ENCODE measurements at places on chromosomes 4 and X.

DNA sequence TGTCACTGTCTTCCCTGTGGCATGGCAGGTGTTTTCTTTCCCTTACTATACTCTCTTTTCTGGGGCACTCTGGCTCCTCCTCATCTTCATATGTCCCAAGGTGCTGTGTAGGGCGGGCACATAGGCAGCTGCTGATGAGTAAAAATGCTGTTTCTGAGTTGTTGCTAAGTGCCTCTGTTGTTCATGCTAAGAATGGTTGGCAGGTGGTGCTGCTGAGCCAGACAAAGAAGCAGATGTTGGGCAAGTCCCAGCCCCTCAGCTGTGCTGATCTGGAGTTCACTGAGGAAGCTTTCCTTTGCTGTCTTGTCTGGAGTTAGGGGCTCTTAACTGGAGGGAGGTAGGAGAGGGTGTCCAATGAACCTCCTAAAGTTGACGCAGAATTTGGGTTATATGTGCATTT lies 40.6 kb downstream of the HADH start:
- DNase-seq, result no peak

DNA sequence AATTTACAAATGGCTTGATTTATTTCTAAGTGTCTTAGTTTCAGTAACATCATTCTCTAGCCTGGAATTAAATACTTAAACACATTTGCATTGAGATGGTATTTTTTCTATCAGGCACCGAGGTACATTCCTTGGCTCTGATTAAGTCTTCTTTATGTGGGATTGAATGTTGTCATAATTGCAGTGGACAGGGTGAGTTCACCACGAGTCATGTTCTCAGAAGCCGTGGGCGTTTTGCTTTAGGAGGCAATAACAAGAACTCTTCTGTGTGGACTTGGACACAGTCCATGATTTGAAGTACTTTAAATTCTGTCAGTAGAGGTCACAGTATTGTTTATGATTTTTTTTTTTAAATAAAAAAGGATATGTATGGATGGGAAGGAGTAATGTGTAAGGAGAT lies 57.1 kb upstream of the EFHC2 start:
- no peak for DNase-seq

GRCh38 chr4:141158219-141158618 lies 24.9 kb upstream of the RNF150 start:
- no peak for DNase-seq

GRCh38 chr4:38333219-38333618 lies 330.8 kb upstream of the KLF3 start:
- no peak for DNase-seq

- DNase-seq, result no peak
These were observed 67.7 kb upstream of the ZXDA start for GRCh38 chrX:57977992-57978391.

GRCh38 chr4:106273831-106274230 lies 42.2 kb downstream of the TBCK start:
- no peak for DNase-seq

DNA sequence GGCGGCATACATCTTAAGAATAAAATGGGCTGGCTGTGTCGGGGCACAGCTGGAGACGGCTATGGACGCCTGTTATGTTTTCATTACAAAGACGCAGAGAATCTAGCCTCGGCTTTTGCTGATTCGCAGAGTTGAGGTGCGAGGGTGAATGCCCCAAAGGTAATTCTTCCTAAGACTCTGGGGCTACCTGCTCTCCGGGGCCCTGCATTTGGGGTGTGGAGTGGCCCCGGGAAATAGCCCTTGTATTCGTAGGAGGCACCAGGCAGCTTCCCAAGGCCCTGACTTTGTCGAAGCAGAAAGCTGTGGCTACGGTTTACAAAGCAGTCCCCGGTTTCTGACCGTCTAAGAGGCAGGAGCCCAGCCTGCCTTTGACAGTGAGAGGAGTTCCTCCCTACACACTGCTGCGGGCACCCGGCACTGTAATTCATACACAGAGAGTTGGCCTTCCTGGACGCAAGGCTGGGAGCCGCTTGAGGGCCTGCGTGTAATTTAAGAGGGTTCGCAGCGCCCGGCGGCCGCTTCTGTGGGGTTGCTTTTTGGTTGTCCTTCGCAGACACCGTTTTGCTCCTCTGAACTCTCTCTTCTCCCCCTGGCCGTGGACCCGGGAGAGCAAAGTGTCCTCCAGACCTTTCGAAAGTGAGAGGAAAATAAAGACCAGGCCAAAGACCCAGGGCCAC lies 1.9 kb downstream of the SHOX start:
- DNase-seq, result no peak

DNA sequence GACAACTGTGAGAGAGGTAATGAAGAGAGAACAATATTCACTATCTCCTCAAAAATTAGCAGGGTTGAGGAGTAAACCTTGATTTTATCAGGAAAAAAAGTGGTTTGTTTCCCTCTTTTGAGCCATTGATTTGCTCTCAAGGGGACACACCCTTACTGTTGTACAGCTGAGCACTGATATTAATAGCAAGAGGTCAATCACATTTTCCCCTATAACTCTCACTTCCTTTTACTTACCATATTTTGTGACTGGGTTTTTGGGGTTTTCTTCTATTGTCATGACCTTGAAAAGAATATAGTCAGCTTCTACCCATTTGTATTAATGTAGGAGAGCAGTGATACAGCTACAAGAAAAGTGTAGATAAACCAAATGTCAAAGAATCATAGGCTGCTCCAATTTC lies 70.2 kb upstream of the LONRF3 start:
- no peak for DNase-seq

DNA sequence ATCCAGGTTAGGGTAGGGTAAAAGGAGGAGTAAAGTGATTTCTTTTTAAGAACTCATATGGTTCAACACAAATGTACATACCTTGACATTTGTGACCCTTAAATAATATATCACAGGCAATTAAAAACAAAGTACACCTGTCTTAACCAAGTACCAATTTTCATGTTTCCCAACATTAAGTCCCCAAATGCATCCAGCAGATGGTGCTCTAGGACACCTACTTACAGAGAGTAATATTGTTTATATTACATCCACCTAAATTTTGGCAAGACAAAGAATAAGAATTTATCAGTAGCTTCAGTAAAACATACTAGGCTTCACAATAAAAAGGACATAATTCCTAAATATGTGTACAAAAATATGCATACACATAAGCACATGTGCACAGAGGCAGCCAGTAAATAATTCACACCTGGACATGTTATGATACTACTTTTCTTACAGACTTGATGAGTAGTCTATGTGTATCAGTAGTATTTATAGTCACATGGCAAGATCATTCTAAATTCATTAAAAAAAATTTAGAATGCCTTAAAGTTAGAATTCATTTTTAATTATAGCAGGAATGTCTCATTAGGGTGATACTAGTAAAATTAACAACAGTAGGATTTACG lies 219.7 kb downstream of the DCLK2 start:
- DNase-seq, result no peak

- peak; percentile 67 for DNase-seq
These were observed 3.3 kb downstream of the PDLIM5 start for GRCh38 chr4:94455081-94455480.

DNA sequence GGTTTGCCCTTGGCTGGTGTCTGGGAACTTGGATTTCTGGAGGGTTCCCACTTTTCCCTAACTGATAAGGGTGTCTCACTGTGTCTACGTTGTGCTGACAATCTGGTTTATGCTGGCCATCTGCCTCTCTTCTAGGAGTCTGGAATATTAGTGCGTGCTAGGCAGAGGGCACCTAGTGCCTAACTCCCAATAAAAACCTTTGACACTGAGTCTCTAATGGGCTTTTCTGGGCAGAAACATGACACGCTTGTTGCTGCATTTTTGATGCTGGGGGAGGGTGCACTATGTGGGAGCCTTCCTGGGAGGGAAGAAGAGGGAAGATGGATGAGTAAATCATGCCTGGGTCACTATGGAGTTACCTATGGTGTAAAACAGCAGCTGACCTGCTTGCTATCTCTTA lies 16.3 kb upstream of the ZNF41 start:
- DNase-seq, result no peak

DNA sequence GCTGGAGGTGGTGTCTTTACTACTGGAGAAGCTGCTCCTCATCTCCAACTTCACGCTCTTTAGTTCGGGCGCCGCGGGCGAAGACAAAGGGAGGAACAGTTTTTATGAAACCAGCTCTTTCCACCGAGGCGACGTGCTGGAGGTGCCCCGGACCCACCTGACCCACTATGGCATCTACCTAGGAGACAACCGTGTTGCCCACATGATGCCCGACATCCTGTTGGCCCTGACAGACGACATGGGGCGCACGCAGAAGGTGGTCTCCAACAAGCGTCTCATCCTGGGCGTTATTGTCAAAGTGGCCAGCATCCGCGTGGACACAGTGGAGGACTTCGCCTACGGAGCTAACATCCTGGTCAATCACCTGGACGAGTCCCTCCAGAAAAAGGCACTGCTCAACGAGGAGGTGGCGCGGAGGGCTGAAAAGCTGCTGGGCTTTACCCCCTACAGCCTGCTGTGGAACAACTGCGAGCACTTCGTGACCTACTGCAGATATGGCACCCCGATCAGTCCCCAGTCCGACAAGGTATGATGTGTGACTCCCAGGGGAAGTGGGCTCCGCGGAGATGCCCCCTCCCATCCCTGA lies 634 bp downstream of the LRAT start:
- no peak for DNase-seq

GRCh38 chrX:42028109-42028508 lies 104.8 kb upstream of the CASK start:
- no peak for DNase-seq

DNA sequence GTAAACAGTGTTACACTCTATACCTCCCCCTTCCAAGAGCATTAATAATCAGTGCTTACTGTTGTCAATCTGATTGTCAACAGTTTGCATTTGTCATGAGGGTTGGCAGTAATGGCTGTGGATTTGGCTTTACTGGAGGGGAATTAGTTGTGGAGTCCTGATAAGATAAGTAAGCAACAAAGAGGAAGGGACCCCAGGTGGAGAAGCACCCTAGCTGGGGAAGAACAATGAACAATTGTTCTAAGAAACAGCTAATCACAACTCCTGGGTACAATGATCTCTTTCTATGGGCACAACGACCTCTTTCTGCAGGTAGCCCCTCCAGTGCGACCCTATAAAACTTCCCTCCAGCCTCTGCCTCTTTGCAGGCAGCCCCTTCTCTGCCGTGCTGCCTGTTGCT lies 53.2 kb upstream of the CDKN2AIP start:
- DNase-seq, result no peak

- DNase-seq, result no peak
These were observed 25.7 kb downstream of the CPEB2 start for GRCh38 chr4:15027921-15028435.

- no peak for DNase-seq
These were observed 931 bp downstream of the DDX60 start for GRCh38 chr4:168317621-168318020.

- DNase-seq, result no peak
These were observed 101.6 kb upstream of the PPARGC1A start for GRCh38 chr4:23991444-23991843.

DNA sequence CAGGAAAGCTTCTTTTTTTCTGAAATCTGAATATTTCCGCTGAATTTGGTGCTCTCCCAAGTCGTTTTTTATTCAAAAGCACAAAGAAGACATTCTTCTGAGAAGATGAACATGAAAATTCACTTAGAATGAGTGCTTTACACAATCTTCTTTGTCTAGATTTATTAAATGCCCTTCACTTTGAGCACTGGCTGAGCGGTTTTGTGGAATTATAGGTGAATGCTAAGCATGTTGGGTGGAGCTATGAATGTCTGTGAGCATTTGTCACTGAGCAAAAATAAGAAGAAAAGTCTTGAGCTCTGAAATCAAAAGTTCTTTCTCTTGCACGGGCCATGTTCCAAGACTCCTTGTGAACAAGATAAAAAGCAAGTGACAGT lies 13.1 kb downstream of the GASK1B start:
- no peak for DNase-seq

DNA sequence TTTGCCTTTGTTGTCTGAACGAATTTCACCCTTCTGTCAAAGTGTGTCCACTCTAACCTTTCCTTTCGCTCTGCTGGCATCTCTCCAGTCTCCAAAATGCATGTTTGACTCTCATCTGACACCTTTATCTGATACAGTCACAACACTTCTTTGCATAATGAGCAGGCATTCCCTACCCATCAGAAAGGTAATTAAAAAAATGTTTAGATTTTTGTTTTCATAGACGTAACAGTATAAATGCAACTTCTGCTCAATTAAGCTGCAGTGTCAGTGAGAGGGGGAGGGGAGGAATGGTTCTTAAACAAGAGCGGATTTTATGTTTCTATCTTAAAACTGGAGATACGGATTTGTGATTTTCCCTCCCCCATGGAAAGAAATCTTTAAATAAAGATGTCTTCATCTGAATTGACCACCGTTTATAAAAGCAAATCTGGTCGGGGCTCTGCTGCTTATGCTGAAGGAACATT lies 70.2 kb downstream of the CXXC4 start:
- DNase-seq, result no peak

- no peak for DNase-seq
These were observed 1.1 kb downstream of the GABRA2 start for GRCh38 chr4:46388857-46389256.

DNA sequence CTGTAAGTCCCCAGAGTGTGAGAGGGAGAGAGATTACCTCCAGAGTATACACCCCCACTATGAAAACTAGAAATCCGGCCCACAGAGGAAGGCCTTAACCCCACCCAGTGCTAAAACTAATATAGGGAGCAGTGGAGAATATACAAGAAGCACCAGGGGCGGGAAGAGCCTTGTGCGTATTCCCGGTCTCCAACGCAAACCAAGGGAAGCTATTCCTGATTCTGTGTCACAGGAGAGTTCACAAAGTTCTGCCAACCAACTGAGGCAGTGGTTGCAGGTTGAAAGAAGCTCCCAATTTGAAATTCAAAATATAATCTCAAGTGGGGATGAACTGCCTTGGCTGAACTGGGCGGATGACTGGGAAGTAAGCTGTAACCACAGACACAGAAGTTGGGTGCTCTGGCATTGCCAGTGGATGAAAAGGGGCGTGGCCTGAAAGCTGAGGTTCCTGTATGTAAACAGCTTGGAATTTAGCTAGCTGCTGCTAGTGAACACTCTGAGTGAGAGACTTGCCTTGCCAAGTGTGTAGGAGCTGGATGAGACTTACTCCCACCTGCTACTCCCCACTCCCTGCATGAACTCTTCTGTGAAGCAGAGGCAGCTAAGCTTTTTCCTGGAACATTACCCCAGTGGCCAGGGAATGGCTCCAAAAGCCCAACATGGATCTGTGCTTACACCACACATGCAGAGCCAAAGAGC lies 32.7 kb downstream of the ELF2 start:
- no peak for DNase-seq

GRCh38 chr4:154164931-154165839 lies 326.4 kb downstream of the DCHS2 start:
- DNase-seq, result no peak

GRCh38 chrX:69961365-69962072 lies 88.2 kb downstream of the AWAT2 start:
- no peak for DNase-seq

DNA sequence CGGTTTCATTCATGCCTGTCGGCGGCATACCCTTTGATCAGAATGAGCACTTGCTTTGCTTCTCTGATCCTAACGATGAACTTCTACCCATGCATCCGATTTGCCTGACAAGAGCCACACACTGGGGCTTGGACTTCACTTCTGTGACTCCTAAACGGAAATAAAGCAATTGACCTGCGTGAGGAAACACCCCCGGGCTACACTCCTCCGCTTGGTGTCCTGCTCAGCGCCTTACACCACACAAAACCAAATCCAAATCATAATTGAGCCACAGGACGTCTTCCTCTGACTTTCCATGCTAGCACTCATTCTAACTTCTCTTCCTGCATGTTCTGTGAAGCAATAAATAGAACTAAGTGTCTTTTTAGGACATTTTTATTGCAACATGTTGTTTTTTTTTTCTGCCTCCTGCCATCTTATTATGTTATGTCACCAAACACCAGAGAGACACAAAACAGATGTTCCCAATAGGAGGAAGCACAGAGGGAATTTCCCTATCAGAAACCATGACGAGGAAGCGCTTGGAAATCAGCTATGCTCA lies 110.8 kb upstream of the FAM9B start:
- no peak for DNase-seq

All from breast epithelium (tissue), 4 donors.